HFFc6 (cell line): ENCODE measurements at places on chromosomes 11 and 22. TPM values are rescaled to one million over a fixed set of nuclear protein-coding genes. Genes with fewer than 3 reads are reported as not detected.
A peak's percentile ranks its signal among the peaks of the same experiment; 100 is the strongest.

The MN1 gene
- 0.12 to 0.24 TPM (median 0.15 TPM) in 3 replicates for total RNA-seq

- H3K4me3 ChIP-seq, result no peak overlapping the region
- no peaks in the 10 kb centered on the region; the same call in 1 of the 2 replicates for H3K27me3 ChIP-seq
- H3K27ac ChIP-seq, result no peak overlapping the region
- no peaks in the 10 kb centered on the region for H3K4me1 ChIP-seq
- H3K36me3 ChIP-seq, result no peaks in the 10 kb centered on the region
- DNase-seq, result no peak
These were observed 11.9 kb upstream of the ISX start for GRCh38 chr22:35054064-35054463.

- peaks cover 41% of the 10 kb centered on the region for H3K4me1 ChIP-seq
- H3K27ac ChIP-seq, result peak overlapping the region; percentile 45; the same call in 1 of the 2 replicates
- DNase-seq, result peak; percentile 18
These were observed 12.7 kb downstream of the MAP6 start for GRCh38 chr11:75656044-75656727.

GRCh38 chr22:36208914-36209313 lies 7.3 kb upstream of the APOL4 start:
- H3K4me1 ChIP-seq, result no peaks in the 10 kb centered on the region
- DNase-seq, result no peak
- H3K27me3 ChIP-seq, result peaks cover 54% of the 10 kb centered on the region
- peaks cover 6% of the 10 kb centered on the region for H3K36me3 ChIP-seq
- H3K27ac ChIP-seq, result no peak overlapping the region
- no peak overlapping the region for H3K4me3 ChIP-seq
